ENCODE measurements at places on chromosomes 4 and X. TPM values are rescaled to one million over a fixed set of nuclear protein-coding genes. Genes with fewer than 3 reads are reported as not detected.

DNA sequence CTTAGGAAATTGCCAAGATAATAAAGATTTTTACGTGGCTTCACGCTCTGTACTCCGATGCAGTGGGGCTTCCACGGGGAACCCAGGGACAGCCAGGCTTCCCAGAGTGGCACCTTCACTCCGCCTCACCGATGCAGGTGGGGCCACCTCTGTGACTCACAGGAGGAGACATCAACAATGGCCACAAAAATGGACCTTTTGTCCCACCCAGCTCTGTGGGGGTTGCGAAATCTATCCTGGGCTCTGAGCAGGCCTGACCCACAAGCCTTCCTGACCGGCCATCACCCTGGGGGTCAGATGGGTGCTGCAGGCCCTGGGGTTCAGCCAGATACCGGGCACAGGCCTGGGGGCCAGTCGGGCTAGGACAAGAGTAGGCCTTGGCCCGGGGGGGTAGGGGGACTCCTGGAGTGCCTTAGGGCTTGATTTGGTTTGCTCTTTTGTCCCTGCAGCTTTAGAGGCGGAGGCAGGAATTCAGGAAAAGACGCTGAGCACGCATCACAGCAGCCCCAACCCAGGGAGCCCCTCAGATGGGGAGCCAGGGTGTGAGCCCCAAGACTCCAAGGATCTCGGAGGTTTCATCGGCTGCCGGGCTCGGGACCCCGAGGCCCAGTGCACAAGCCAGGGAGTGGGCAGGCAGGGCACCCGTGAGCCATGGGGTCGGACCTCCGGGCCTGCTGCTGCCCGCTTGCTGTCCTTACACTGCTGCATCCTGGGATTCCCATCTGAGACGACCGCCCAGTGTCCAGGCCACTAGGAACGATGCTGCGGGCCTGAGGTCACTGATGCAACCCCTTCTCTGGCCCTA lies 136.5 kb upstream of the NKX1-1 start:
- DNase-seq: no peak

GRCh38 chrX:13791145-13791544 lies 25.7 kb downstream of the GPM6B start:
- no peak for DNase-seq

DNA sequence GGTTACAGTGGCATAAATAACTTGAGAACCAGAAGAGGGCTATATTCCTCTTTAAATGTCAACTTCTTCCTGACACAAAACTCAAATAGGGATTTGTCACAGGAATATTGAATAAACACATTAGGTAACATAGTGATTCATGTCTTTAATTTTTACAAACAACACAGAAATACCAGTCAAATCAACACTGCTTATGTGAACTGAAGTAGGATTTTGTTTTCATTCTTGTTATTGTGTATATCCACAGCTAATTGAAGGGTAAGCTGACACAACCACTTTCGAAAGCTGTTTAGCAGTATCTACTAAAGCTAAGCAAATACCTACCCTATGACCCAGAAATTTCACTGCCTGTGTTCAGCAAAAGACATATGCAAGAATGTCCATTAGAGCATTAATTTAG lies 120.4 kb upstream of the EOLA2 start:
- no peak for DNase-seq

GRCh38 chrX:78307665-78308064 lies 19.7 kb downstream of the CYSLTR1 start:
- DNase-seq: no peak

Gene KLHL34
- total RNA-seq: 5.0 TPM

Data from heart left ventricle (tissue), 16 donors.